ENCODE measurements at places on chromosomes 6 and 20. TPM values are rescaled to one million over a fixed set of nuclear protein-coding genes. Genes with fewer than 3 reads are reported as not detected.

DNA sequence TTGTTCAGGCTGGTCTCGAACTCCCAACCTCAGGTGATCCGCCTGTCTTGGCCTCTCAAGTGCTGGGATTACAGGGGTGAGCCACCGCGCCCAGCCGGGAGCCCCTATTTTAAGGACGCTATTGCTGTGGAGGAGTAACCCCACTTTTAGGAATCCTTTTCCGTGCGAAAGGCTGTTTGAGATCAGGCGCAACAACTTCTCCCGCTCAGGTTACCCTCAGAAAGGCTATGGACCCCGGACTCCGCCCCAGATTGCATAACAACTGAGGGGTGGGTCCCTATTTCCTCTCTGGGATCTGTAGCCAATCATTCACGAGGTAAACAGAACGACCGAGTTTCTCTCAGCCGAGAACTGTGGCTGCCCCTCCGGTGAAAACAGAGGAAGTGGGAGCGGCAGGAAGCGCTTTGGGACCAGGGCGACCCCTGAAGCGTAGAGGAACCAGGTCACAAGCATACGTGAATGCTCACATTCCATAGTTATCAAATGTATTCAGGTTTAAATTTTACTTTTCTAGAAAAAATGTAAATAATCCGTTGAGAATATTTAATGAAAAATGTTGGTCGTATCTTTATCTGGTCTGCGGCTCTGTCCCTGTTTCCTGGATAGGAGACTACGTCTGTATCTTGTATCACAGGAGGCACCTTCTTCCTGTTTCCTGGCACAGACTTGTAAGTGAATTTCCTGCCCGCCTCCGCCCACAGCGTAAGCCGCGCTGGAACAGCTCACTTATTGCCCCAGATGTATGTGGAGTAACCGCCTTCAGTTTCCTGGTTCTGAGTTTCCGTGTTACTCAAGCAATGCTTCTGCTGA, 26.8 kb downstream of the HLA-E start:
- H3K27me3 ChIP-seq = no peaks in the 10 kb centered on the region
- peaks cover 7% of the 10 kb centered on the region for H3K4me1 ChIP-seq
- peak overlapping the region; percentile 51 for H3K4me3 ChIP-seq
- H3K27ac ChIP-seq = peak overlapping the region; percentile 95
- DNase-seq = peak; percentile 98

- H3K4me3 ChIP-seq = no peak overlapping the region
- H3K36me3 ChIP-seq = no peaks in the 10 kb centered on the region
- H3K4me1 ChIP-seq = no peaks in the 10 kb centered on the region
- no peak for DNase-seq
- H3K27me3 ChIP-seq = no peaks in the 10 kb centered on the region
Observed at GRCh38 chr6:160735523-160735922, 33.5 kb downstream of the PLG start.

- H3K27ac ChIP-seq = no peak overlapping the region
- H3K27me3 ChIP-seq = no peaks in the 10 kb centered on the region
- H3K4me3 ChIP-seq = no peak overlapping the region
- no peak for DNase-seq
- no peaks in the 10 kb centered on the region for H3K4me1 ChIP-seq
Observed at GRCh38 chr20:63255931-63256704, 1.9 kb upstream of the NKAIN4 start.

SIRPD gene
- total RNA-seq = not detected

HCK gene
- total RNA-seq = 10.9 TPM

MCCD1 gene
- not detected for total RNA-seq

- DNase-seq = no peak
- no peaks in the 10 kb centered on the region for H3K36me3 ChIP-seq
- no peak overlapping the region for H3K27ac ChIP-seq
- H3K4me1 ChIP-seq = no peaks in the 10 kb centered on the region
- no peak overlapping the region for H3K4me3 ChIP-seq
Observed at GRCh38 chr20:2386516-2387179, 5.9 kb downstream of the TGM6 start.

TRIM15 gene
- total RNA-seq = 80.3 TPM

DNA sequence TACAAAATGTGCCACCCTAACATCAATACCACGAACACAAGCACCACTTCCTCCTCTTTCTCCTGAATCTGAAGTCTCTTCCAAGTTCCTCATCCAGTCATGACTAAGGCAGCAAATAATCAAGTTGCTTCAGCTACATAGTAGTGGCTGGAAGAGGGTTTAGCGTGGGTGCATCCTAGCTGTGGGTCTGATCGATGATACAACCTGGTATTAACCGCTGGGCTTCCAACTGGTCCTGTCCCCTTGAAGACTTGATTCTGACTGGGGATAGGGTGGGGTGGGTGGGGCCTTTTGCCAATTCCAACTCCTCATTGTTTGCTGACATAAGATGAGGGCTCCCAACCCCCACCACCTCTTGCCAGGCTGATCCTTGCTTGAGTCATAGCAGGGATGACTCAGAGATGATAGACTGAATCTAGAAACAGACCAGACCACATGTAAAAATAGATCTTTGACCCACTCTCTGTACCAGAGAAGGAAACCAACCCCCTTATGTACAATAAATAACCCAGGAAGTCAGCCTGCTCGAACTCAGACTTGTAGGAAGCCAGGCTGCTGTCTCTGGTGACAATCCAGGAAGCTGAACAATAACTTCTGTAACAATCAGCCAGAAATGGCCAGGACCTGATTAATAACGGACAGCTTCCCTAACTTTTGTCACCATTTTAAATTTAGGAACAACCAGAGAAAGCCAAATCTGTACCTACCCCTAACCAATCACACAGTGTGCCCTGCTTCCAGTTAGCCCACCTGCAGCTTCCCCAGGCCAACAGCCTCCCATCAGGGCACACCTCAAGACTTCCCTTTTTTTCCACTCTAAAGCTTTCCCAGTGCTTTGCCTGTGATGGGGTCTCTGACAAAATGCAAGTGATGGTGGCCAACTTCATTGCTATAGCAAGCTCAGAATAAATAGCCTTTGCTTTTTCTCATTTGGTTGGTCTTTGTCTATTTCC, 68.9 kb upstream of the FAM184A start:
- H3K4me1 ChIP-seq = no peaks in the 10 kb centered on the region
- H3K4me3 ChIP-seq = no peak overlapping the region
- no peaks in the 10 kb centered on the region for H3K27me3 ChIP-seq
- peak; percentile 68 for DNase-seq
- H3K27ac ChIP-seq = peak overlapping the region; percentile 66

C6orf163 gene
- 6.8 TPM for total RNA-seq

CITED2 gene
- total RNA-seq = 67.7 TPM

- H3K36me3 ChIP-seq = no peaks in the 10 kb centered on the region
- no peaks in the 10 kb centered on the region for H3K4me1 ChIP-seq
- H3K27ac ChIP-seq = no peak overlapping the region
Observed at GRCh38 chr6:156977527-156978291, 200.5 kb downstream of the ARID1B start.

- no peak overlapping the region for H3K27ac ChIP-seq
- DNase-seq = no peak
- no peaks in the 10 kb centered on the region for H3K36me3 ChIP-seq
- no peaks in the 10 kb centered on the region for H3K4me1 ChIP-seq
Observed at GRCh38 chr20:56839786-56840185, 210.7 kb downstream of the TFAP2C start.

CTAGE9 gene
- total RNA-seq = not detected

KPNA5 gene
- 3.0 TPM for total RNA-seq

MDFI gene
- 2.6 TPM for total RNA-seq

GRCh38 chr6:17291778-17292177, 10.6 kb downstream of the RBM24 start:
- no peaks in the 10 kb centered on the region for H3K4me1 ChIP-seq
- no peaks in the 10 kb centered on the region for H3K36me3 ChIP-seq
- H3K27ac ChIP-seq = no peak overlapping the region
- H3K4me3 ChIP-seq = no peak overlapping the region

DNA sequence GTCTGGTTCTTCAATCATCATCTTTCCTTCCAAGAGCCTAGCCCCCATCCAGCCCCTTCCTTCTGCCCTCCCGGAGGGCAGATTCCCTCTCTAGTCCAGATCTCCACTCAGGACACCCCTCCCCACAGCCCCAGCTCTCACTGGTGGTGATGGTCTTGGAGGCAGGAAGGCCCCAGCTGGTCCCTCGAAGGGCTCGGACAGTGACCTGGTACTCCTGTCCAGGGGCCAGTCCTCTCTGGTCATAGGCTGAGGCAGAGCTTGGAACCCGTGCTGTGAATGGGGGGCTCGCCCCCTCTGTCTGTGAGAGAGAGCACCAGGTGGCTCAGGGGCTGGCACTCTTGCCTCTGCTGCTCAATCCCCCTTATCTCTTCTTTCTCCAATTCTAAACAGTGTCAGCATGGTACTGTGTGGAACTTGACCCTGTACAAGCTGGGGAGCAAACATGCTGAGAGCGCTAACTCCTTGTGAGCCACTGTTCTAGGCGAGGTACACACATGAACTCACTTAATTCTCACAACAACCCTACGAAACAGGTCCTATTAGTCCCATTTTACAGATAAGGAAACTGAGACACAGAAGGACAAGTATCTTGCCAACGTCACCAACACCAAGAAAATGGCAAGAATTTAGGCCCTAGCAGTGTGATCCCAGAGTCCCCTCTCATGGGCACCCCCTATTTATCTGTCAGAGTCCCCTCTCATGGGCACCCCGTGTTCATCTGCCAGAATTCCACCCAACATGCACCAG, 19.9 kb downstream of the TNXB start:
- no peak overlapping the region for H3K4me3 ChIP-seq
- H3K27me3 ChIP-seq = no peaks in the 10 kb centered on the region
- H3K36me3 ChIP-seq = no peaks in the 10 kb centered on the region
- no peak overlapping the region for H3K27ac ChIP-seq
- H3K4me1 ChIP-seq = peaks cover 32% of the 10 kb centered on the region
